DMS53 (cell line): ENCODE measurements at places on chromosomes 12 and 14.

- DNase-seq, result no peak
These were observed 419.7 kb downstream of the ADAMTS20 start for GRCh38 chr12:43132291-43132690.

DNA sequence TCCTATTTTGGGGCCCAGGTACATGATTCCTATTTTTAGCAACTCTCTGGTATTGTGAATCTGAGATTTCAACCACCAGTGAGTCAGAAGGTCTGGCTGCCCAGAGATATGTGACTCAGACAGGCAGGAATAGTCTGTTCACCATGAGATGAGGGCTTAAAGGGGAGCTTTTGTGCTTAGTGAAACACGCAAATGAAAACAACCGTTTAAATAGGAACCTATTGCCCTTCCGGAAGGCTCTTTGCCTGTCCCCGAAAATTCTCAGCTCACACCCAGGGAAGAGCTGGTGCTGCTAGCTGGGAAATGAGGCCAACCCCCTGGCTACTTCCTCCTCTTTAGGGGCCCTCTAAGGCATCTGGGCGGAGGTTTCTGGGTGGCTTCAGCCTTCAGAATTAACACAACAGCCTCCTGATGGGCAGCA, 283.6 kb downstream of the CACNA1C start:
- DNase-seq, result no peak

GRCh38 chr12:47753021-47754001, 5.4 kb downstream of the RAPGEF3 start:
- peak; percentile 56 for DNase-seq

GRCh38 chr12:132686825-132687210, 324 bp downstream of the POLE start:
- DNase-seq, result no peak

GRCh38 chr12:27293463-27293862, 39.2 kb upstream of the BMAL2 start:
- DNase-seq, result no peak

- DNase-seq, result no peak
These were observed 325.8 kb upstream of the OR4E1 start for GRCh38 chr14:21999402-21999801.

GRCh38 chr14:67763158-67763822, 53.1 kb downstream of the ZFYVE26 start:
- peak; percentile 69 for DNase-seq

- peak; percentile 35 for DNase-seq
These were observed 960.9 kb upstream of the FBXO33 start for GRCh38 chr14:40393143-40393542.

GRCh38 chr12:31589598-31589903, 1.4 kb downstream of the DENND5B start:
- no peak for DNase-seq

DNA sequence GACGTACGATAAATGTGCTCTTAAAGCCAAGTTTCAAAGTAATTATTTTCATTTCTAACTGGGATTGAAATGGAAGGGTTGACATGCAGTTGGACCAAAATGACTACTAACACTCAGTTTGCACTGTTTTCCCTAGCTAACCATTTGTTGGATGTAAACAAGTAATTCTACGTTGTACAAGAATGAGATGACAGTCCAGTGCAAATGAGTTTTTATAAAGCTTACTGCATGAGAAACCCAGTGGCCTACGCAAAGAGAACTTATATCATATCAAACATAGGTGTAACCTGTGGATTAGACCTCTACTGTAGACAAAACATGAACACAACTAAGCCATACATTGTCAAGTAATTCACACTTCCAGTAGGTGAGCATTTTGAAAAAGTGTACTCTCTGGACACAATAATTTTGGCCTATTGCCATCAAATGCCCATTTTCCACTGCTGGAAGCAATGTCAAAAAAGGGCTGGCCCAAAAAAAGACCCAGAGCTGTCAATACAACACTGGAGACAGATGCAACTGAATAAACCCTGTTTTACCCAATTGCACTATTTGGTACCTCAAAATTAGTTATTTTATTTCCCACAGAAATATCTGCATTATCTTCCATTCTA, 12.8 kb downstream of the SLC38A2 start:
- DNase-seq, result peak; percentile 54

DNA sequence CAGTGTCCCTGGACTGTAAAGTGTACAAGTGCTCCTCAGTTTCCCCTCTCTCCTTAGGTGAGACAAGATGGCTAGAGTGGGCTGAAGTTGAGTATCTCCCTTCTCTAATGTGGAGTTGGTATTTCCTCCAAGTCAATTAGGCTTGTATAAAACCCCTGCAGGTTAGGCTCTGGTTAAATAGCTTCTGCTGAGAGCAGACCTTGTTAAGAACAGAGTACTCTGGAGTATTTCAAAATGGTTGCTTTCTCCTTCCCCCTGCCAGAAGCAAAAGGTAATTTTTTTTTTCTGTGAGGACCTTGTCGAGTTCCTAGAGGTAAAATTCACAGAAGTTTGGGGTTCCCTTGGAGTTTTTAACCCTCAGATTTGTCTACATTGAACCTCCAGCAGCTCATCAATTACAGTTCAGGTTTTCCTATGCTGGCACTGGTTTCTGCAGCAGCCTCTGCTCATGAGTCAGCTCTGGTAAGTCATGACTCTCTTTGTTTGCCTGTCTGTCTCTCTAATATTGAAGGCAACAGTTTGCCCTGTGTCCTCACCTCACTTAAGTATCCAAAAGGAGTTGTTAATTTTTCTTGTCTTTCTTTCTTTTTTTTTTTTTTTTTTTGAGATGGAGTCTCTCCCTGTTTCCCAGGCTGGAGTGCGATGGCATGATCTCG, 27.8 kb upstream of the GLIPR1 start:
- no peak for DNase-seq

GRCh38 chr12:93790472-93791152, 113.4 kb downstream of the CRADD start:
- peak; percentile 62 for DNase-seq

DNA sequence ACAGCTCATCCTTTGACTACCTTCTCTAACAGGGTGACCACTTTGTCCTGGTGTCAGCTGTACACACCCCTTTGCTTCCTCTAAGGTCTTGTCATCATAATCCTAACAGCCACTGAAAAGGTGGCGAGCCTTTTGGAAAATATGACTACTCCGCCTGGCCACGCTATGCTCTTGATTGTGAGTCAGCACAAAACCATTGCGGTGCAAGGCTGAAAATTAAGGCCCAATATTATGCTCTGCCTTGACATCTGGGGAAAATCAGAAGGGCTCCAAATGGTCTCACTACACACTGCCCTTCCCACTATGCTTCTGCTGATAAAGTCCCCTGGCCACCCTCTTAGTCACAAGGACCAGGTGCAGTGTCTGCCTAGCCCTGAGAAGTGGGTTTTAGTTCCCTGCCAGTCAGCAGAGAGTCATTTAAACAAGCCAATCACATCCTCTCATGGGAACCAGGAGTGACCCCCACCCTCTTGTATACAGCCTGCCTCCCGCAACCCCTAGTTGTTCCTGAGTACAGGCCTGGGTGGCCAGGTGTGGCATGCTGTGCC, 34.3 kb downstream of the FGD6 start:
- no peak for DNase-seq

DNA sequence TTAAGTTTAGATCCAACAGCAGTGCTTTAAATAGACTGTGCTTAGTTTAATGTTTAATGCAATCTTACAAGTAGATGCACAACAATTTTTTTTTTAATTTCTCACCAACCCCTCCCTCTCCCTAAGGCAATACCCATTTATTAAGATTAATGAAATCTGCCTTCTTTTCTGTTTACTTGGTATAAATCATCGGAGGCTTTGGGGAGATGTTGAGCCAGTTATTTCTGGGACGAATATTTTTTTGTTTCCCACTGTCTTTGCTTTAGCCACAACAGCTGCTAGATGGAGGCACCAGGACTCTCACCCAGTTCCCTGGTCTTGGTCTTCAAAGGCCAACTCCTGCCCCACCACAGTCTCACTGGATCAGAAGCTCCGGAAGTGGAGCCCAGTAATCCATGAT, 113.4 kb downstream of the PLXNC1 start:
- no peak for DNase-seq

- peak; percentile 26 for DNase-seq
These were observed 18.8 kb upstream of the RCOR1 start for GRCh38 chr14:102573591-102574046.

DNA sequence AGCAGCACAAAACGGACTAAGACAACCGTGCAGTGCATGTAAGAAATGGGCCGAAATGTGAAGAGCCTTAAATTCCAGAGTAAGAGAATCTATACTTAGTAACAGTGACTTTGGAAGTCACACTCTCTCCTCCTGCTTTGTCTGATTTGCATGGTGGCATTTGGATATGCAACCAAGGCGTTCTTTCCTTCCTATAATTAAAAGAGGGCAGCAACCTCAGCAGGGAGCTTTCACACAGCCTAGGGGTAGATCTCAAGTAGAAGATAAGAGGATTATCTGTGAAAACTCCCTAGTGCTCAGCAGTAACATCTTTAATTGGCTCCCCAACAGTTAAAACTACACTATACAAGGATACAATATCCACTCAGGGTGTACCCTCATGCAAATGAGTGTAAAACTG, 16.5 kb downstream of the GMFB start:
- no peak for DNase-seq
